NCI-H82 (cell line): ENCODE measurements at places on chromosomes 2 and 18.

DNA sequence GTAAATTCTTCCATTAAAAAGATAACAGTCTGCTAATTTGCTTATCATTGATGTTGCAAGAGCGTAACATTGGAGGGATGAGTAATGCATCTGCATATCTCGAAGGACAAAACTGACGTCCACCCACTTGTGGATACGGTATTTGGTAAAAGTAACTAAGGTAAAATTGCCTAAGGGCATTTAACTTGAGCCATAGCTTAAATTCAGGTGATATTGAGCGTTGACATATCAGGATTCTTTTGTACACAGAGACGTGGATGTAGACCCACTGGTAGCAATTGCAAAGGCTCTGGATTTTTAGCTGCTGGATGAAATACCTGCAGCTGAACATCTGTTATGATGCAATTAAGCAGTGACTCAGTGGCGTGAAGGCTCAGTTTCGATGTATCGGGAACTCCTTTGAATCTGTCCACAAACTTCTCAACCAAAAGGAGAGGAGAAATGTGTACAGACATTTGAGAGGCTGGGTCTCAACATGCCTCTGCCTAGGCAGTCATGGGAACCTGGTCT, 119.3 kb downstream of the SPTBN1 start:
- DNase-seq: no peak

- DNase-seq: no peak
Observed at GRCh38 chr2:144505245-144505831, 14.6 kb downstream of the ZEB2 start.

DNA sequence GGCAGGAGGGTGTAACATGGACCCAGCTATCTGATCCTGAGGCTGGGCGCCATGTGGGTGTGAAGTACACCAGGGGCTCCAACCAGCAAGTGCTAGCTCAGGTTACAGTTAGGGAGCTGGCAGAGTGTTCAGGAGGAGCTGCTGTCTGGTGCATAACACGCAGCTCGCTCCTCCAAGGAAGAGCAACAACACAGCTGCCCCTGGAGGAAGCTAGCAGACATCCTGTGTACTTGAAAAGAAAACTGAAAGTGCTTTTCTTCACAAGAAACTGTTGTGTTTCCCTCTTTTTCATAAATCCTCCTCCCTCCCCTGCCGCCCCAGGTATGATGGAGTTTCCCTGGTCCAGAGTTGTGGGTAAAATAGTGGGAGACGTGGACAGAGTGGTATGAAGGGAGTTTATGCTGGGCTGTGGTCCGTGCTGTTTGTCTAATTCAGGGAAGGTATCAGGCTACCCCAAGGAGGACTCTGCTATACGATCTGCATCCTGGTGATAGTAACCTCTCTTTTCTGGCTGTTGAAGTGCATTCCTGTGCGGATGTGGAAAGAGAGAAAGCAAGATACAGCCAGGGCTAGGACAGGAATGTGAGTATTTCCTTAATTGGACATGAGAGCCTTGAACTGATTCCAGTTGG, 6.1 kb upstream of the LBH start:
- DNase-seq: no peak

DNA sequence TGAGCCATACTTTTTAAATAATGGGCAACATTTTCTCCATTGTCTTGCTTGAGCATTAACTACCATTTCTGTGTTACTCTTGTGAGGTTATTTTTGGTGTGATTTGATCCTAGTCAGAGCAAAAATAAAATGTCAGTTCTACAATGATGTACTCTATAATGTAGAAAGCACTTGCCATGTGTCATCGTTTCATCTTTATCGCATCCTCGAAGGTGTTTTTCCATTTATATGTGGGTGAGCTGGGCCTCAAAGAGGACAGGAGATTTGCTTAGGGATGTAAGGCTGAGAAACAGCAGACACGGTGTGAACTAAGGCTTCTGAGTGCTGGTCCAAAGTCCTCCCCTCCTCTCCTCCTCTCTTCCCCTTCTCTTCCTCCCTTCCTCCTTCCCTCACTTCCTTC, 199.8 kb downstream of the FAM210A start:
- DNase-seq: no peak

GRCh38 chr2:172777431-172777830, 41.8 kb downstream of the RAPGEF4 start:
- DNase-seq: no peak

- no peak for DNase-seq
Observed at GRCh38 chr18:34115409-34116081, 109.2 kb downstream of the NOL4 start.

- no peak for DNase-seq
Observed at GRCh38 chr2:69210385-69210784, 176.6 kb downstream of the GFPT1 start.

GRCh38 chr2:59959944-59960343, 593.5 kb downstream of the BCL11A start:
- DNase-seq: no peak

DNA sequence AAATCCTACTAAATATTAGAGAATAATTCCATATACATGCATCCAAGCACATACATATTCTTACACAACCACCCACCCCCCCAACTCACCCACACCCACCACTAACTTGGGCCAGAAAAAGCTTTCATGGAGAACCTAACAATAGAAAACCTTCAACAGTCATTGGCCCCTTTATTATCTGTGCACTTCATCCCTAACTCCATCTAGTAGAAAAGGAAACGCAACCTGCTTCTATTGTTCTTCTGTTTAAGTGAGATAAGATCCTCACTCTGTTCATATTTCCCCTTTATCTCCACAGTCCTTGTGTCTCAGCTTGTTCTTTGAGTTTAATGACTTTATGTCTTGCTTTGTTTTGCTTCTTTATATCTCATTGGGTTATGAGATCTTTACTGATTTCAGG, 1740.2 kb upstream of the CELF4 start:
- no peak for DNase-seq

DNA sequence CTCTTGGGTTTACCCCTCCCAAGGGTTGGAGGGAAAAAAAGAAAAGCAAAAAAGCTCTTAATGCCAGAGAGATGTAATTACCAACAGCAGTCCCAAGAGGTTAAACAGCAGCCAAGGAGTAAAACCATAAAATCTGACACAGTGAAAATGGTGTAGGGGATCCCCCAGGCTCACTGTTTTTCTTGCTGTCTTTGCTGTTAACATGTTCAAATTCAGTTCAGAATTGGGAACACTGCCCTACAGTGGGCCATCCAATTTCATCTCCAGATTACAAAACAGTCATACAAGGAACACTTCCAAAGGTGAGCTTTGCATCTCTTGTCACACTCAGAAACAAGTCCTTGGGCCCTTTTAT, 54.5 kb downstream of the PLEKHM3 start:
- DNase-seq: no peak
